ENCODE measurements at places on chromosomes 5 and 9.

GRCh38 chr5:41087461-41087860 lies 16.3 kb upstream of the MROH2B start:
- DNase-seq = peak; percentile 93

- no peak for DNase-seq
Measured at GRCh38 chr5:123115020-123115419, 26.0 kb downstream of the PRDM6 start.

- no peak for DNase-seq
Measured at GRCh38 chr9:114430457-114430856, 42.7 kb upstream of the AKNA start.

DNA sequence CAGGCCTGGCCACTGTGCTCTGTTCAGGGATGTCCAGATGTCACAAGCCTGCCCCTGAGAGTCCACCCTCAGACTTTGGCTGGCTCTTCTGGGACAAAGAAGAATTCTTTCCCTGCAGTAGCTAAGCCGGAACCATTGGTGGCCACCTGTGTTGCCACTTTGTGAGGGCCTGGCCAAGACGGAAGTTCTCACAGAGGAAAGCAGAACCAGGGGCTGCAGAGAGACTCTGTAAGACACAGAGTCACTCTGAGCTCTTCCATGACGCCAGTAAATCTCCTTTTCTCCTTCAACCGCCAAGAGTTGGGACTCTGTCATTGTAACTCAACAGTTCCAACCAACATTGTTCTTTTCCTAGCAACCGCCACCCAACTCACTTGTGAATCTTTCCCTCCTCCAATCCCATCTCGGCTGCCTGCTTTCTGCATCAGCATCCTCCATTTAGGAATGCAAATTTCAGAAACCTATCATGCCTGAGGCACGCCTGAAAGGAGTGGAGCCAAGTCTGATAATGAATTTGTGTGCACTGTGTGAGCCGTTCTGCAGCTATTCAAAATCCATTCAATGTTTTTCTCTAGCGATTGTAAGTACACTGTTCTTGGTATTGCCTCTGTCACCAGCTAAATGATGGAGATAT lies 37.8 kb upstream of the ATP6V1G1 start:
- DNase-seq = peak; percentile 66

GRCh38 chr9:88583901-88584596 lies 49.1 kb downstream of the NXNL2 start:
- DNase-seq = peak; percentile 90

DNA sequence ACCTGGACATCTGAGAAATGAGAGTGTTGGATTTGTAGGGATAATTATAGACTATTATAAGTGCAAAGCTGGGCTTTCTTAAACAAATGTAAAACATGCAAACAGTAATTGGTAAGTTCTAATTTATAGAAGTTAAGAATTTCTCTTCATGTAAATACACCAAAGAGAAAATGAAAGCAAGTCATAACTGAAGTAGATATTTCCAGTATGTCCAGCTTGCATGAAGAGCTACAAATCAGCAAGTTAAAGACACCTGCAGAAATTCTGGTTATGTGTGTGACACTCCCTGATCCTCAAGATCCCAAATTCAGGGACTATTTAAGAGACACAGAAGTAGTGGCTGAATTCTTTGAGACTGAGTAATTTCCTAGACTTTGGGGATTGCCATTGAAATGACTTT lies 308.9 kb downstream of the TLE4 start:
- no peak for DNase-seq

DNA sequence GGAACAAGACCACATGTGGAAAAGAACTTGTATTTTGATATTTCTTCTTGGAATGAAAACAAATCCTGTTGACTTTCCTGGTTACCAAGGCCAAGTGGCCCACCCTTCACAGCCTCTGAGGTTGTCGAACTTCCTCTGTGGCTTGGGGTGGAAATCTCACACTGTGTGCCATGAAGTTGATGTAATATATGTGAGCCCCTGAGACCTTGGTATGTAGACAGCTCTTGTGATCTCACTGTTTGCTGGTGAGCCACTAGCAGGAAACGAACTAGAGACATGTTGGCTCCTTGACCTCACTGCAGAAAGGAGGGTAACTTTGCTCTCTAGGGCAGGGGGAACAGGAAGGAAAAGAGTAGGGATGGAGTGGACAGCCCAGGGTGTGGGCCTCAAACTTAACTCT lies 159.4 kb downstream of the ARHGAP26 start:
- DNase-seq = no peak

DNA sequence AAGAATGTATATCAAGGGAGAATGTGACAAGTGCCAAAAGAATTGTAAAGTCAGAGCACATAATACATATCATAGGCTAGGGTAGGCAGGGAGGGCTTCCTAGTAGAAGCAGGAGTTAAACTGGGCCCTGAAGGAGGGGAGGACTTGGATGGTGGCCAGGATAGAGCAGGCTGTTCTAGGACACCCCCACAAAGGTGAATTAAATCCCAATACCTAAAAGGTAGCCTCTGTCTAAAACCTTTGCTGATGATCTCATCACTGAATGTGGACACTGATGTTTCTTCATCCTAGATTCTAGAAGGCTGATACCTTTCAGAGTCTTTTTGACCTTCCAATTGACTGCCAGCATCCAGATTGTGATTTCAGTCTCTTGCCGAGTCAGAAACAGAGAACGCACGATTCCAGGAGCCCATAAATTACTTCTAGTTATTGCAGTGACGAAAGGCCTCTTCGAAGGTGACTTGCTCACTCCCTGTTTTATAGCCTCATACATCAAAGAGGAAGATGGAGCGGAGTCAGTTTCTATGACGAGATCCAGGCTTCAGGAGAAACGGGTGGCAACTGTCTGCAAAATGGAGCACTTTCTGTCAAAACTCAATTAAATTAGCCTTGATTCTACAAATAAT lies 43.2 kb downstream of the KIF4B start:
- DNase-seq = no peak

- DNase-seq = no peak
Measured at GRCh38 chr9:13100914-13101572, 178.4 kb downstream of the MPDZ start.

GRCh38 chr5:17947029-17947428 lies 312.8 kb downstream of the TAF11L14 start:
- DNase-seq = no peak

- no peak for DNase-seq
Measured at GRCh38 chr9:17970277-17970676, 391.4 kb downstream of the SH3GL2 start.

- no peak for DNase-seq
Measured at GRCh38 chr5:103117471-103117991, 2.4 kb downstream of the GIN1 start.

GRCh38 chr5:150161242-150162141 lies 5.1 kb upstream of the CDX1 start:
- DNase-seq = peak; percentile 77

DNA sequence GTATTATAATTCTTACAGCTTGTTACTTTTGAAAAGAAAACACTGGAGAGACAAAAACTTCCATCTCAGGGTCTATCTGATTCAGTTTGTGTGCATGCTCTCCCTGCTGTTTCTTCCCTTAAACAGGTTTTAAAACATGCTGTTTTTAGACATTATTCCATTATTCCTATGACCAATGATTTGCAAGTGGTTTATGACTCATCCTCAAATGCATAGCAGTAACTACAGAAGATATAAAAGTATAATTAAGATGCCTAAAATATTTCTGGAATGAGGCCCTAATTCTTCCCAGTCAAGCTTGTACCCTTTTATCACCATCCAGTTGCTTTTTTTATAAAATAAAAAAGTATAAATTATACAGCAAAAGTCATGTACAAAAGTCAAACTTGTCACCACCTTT lies 3.7 kb downstream of the DTWD2 start:
- DNase-seq = peak; percentile 86

- DNase-seq = no peak
Measured at GRCh38 chr5:159955056-159955624, 38.9 kb downstream of the ADRA1B start.

GRCh38 chr5:131387255-131387654 lies 123.4 kb downstream of the CDC42SE2 start:
- no peak for DNase-seq

DNA sequence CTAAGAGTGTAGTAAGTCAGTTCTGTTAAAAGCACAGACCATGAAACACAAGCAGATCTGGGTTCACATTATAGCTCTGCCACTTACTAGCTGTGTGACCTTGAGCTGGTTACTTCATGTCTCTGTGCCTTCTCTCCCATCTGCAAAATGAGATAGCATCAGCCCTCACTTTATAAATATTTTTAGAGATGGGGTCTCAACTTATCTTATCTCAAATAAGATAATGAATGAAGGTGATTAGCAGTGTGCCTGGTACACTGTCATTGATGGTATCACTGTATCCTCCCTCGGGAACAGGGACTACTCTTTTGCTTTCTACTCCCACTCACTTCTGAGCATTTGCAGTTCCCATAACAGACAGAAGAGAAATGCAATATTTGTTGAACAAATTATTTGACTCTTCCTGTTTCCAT lies 52.4 kb downstream of the GALNT10 start:
- no peak for DNase-seq

- DNase-seq = no peak
Measured at GRCh38 chr9:123119566-123119965, 86.1 kb downstream of the GPR21 start.

DNA sequence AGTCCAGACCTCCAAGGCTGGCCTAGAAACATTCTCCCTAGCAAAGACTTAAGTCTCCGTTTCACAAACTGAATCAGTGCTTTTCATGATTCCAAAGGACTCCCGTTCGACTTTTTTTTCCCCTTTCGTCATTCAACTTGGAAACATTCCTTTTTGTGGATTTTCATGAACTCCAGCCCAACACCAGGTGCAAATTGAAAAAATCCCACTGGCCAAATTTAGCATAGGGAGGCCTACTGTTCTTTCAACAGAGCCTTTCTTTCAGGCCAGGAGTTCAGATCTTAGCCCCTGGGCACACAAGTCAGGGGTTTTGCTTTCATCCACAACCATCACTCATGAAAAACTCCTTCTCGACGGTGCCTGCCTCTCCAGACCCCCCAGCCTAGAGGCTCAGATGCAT lies 285.3 kb downstream of the PIK3R1 start:
- DNase-seq = no peak

GRCh38 chr5:175195698-175196656 lies 248.0 kb downstream of the DRD1 start:
- DNase-seq = peak; percentile 18

GRCh38 chr5:89388872-89389271 lies 505.9 kb upstream of the MEF2C start:
- no peak for DNase-seq

DNA sequence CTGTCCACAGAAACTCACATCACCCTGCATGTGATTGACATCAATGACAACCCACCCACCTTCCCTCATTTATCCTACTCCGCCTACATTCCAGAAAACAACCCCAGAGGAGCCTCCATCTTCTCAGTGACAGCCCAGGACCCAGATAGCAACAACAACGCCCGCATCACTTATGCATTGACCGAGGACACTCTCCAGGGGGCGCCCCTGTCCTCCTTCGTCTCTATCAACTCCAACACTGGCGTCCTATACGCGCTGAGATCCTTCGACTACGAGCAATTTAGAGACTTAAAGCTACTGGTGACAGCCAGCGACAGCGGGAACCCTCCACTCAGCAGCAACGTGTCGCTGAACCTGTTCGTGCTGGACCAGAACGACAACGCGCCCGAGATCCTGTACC lies 1.7 kb downstream of the PCDHGA3 start:
- DNase-seq = no peak

- DNase-seq = peak; percentile 75
Measured at GRCh38 chr5:132180134-132180745, 47.4 kb downstream of the P4HA2 start.

GRCh38 chr5:24497145-24497544 lies 147.6 kb downstream of the CDH10 start:
- DNase-seq = no peak

GRCh38 chr5:8581047-8581446 lies 712.1 kb downstream of the MTRR start:
- DNase-seq = no peak

DNA sequence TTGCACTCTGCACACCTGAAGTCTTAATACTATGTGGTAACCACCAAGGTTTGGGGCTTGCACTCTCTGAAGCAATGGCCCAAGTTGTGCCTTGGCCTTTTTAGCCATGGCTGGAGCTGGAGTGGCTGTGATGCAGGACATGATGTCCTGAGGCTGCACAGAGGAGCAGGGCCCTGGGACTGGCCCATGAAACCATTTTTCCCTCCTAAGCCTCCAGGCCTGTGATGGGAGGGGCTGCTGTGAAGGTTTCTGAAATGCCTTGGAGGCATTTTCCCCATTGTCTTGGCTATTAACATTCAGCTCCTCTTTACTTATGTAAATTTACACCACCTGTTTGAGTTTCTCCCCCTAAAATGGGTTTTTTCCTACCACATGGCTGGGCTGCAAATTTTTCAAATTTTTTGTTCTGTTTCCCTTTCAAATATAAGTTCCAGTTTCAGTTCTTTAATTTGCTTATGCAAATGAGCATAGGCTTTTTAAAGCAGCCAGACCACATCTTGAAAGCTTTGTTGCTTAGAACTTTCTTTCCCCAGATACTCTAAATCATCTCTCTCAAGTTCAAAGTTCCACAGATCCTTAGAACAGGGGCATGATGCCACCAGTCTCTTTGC lies 237.4 kb upstream of the DMAC1 start:
- no peak for DNase-seq

DNA sequence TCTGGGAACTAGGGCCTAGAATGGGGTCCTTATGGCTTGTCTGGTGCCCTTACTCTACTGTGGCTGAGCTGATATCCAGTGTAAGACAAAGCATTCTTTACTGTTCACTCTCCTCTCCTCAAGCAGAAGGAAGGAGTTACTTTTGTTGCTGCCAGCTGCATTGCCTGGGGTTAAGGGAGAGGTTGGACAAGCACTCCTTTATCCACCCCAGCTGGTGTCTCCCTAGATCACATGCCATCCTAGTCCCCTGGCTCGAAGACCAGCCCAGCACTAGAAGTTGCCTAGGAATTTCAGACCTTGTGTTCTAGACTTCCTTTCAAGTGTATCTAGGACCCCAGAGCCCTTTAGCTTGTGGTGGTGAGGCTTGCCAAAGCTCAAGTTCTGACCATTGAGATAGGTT lies 1051.5 kb upstream of the C9orf72 start:
- no peak for DNase-seq

DNA sequence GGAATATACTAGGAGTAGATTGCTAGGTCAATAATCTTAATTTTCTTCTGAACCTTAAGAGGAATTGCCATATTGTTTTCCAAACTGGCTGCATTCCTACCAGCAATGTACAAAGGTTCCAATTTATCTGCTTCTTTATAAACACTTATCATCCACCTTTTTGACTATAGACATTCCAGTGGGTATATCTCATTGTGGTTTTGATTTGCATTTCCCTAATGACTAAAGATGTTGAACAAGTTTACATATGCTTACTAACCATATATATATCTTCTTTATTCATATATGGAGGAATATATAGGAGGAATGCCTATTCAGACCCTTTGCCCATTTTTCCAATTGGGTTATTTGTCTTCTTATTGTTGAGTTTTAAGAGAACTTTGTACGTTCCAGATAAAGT lies 7.6 kb downstream of the DNAJC18 start:
- DNase-seq = no peak
